ENCODE measurements at places on chromosomes 6 and 20.

GRCh38 chr6:137813308-137813970 is 53.6 kb upstream of the TNFAIP3 start:
- DNase-seq, result no peak

DNA sequence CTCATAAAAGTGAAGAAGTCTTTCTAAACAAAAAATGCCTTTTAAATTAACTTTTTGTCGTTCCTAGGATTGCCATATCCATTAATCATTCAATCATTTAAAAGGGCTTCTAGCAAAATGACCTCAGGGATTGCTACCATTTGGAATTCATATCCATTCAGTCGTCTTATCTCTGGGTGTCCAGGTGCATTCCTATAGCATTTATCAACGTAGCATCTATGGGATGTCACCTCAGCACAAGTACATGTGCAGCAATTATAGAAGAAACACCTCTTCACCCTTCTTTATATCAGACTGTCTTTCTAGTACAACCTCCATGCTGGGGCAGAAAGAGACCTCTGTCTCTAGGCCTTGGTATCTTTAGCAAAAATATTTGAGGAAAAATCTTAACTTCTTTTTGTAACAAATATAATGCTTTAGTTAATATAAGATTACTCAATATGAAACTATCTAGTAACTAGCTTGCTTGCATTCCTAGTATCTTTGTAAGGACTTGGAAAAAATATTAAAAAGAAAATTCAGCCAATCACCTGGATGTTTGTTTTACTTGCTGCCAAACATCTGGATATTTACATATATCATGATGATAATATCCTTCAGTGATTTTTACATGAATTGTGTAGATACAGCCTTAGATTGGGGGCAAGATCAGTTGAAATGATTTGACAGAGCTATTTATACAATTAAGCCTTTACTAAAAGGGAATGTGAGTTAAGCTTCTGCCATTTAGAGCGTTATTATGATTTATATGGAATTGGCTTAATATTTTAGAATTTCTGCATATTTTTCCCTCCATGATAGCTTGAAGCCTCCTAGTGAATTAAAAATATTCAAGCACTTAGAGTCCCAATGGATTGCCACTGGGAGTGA is 356.8 kb downstream of the HDGFL1 start:
- no peak for DNase-seq

DNA sequence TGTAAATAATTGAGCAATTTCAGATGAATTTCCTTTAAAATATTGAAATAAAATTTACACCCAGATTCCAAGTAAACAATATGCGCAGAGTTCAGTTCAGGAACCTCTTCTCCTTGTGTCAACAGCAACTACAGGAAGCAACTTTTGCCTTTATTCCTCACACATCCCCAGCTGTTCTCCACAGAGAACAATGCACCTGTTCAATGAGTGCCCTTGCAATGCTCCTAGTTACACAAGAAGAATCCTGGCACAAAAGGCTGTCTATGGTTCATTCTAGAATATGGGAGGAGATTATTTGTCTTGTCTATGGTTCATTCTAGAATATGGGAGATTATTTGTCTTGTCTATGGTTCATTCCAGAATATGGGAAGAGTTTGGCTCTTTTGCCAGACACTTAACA is 454.9 kb downstream of the BTBD3 start:
- DNase-seq, result no peak

DNA sequence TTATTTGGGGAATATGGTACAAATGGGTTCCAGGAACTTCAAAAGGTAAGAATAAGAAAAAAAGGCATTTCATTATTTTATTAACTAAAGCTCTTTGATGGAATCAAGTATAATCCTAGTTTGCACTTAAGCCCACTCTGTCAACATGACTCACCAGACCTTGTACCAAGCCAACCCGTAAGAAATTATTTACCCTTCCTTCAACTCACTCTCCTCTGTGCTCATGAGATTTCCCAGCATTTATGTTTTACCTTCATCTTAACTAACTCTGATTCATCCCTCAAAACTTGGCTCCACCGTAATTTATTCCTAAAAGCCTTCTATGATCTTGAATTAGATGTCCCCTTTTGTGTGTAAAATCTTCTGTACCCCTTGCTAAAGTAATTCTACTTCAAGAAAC is 308.7 kb downstream of the PKHD1 start:
- DNase-seq, result no peak

- DNase-seq, result no peak
These were observed 20.1 kb downstream of the IGF2R start for GRCh38 chr6:159988983-159989454.

DNA sequence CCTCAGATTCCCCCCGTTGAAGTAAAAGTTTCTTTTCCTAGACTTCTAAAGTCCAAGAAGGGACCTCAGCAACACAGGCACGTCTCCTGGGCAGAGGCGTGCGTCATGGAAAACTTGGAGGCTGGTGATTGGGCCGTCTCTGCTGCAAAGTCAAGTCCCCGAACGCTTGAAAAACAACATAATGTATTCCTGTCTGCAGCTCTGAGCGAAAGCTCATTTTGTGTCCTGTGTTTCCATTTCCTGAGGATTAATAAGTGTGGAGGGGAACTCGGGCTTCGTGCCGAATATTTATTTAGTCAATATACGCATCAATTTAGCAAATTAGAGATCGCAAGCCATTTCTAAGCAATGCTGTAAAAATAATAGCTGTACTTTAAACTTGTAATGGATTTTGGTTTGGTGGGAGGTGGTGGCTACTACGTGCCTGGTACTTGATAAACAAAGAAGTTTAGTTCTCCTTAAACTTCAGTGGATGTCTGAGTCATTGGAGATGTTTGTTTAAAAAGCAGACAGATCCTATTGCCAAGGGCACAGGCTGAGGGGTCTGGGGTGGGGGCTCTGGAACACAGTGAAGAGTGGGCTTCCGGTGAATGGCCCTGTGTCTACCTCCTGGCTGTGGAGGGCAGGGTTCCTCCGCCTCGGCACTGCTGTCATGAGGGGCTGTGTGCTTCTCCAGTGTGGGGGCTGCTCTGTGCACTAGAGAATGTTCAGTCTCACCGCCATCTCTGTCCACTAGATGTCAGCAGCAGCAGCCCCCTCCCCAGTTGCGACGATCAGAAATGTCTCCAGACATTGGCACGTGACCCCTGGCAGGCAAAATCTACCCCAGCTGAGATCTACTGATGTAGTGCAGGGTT is 21.8 kb downstream of the PCK1 start:
- DNase-seq, result no peak

DNA sequence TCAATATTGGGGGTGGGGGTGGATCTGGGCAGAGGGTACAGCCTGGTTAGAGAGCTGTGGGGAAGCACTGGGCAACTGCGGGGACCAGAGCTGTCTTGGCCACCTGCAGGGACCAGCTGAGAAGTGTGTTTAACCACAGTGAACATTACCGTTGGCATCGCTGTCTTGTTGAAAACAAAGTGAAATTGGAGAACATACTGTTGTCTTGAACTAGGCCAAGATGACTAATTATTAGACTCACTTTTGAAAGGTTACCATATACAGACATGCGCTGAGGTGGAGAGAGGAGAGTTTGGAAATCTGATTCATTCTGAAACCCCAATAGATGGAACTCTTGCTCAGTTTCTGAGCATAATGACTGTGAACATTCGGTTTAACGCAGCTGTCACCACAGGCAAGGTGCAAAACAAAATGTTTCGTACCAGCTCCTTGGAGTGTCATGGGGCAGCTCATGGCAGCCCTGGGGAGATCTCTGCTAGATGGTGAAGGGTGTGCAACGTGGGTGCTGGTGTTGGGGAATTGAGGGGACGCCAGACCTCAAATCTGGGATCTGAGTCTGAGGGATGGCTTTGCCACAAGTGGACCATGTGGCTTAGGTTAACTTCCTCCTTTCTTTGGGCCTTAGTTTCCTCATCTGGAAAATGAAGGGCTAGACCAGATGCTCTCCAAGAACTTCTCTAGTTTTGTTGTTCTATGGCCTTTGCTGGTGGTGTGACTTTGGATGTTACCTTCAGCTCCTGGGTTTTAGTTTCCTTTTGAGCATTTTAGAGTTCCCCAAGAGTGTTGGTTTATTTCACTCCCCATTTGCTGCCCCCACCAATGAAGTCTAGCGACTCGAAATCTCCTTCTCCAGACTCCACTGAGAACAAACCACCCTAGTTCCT is 24.6 kb upstream of the GTSF1L start:
- DNase-seq, result peak; percentile 32

DNA sequence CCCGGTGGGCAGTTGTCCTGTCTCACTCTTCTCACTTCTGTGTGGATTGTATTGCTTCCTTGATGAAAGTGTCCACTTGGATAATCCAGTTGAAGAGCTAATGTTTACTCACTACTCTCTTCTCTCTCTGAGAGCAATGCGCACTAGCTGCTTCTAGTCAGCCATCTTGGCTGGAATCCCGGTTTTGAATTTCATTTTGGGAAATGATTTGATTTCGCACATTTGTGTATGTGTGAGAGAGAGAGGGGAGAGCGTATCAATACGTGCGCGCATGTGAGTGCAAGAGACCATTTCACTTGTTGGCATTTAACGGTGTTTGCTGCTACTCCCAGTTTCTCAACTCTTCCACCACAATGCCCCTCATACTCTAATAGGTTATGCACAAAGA is 67.8 kb downstream of the KLHL32 start:
- no peak for DNase-seq

GRCh38 chr6:15026832-15027231 is 219.0 kb upstream of the JARID2 start:
- no peak for DNase-seq

DNA sequence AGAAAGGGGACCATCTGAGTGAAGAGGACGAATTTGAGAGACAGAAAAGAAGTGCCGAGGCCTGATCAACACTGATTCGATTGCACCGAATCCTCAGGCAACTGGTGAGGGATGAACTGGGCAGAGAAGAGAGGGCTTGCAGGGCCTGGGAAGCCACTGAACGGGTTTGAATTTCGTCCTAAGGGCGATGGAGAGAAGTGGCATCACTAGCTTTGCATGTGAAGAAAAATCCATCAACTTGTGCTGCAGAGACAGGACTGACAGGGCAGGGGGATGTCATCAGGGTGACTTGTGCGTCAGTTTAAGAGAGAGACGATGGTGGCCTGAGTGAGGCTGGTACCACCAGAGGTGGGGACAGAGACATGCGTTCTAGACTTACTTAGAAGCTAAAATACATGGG is 73.7 kb upstream of the SLC22A23 start:
- no peak for DNase-seq

Measured in activated T-helper 1 cell treated with anti-CD3 and anti-CD28 coated beads, Interleukin-2, amount 50 U/mL, for 16 hours (primary cell).